NCI-H1105 treated with DMSO at 0.1 percent for 48 hours (cell line): ENCODE measurements at places on chromosomes 1 and 21.

GRCh38 chr1:112528076-112528475 is 19.3 kb downstream of the WNT2B start:
- no peak for DNase-seq

- DNase-seq: no peak
Measured at GRCh38 chr1:235972311-235972689, 92.6 kb downstream of the NID1 start.

DNA sequence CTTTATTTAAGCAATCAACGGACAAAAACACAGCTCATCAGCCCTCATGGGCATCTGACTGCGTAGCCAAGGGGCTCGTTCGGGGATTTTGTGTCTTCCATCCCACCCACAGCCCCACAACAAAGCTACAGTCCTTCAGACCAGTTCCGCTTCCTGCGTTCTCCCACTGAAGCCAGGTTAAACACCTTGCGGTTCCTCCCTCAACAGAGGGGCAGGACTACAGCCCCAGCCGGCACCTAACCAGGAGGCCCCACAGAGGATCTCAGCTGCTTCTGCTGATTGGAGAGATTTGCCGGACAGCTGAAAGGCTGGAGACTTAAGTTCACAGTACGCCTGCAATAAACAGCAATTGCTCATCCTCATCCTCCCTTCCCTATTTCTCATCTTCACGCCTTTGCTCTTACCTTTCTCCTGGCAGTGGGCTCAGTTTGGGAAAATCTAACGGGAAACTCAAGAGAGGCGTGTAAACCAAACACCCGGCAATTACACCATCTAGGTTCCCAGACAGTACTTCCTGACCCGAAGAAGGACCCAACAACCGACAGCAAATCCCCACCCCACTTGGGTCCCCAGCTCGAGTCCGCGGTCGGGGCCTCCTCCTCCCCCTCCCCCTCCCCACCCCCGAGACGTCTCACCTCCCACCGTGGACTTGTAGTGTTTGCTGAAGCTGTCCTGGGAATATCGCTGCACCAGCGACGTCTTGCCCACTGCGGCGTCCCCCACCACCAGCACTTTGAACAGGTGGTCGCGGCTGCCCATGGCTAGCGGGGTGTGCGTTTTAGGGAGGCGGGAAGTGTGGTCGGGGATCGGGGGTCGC is 876 bp downstream of the RAB29 start:
- DNase-seq: no peak

DNA sequence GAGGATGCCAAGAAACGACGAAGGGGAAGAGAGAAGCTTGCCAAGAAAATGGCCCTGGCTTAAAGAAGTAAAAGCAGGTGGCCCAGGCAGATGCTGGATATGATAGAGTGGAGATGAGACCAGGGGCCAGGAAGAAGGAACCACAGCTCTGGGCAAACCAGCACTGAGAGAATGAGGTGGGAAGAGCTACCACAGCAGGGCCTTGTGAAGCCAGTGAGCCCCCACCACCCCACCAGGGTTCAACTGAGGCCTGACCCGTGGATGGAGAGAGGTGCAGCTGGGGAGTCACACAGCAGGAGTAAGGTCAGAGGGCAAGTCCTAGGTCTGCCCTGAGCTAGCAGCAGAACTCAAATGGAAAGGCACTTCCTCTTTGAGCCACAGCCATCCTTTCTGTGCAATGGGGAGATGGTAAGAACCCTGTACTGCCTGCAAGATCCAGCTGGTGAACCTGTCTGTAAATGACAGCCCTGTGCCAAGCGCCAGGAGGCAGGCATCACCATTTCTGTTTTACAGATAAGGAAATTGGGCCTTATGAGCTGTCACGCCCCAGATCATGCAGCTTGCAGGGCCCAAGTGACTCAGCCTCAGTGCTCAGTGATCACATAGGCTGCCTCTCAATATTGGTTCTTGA is 8.5 kb downstream of the SH3BGRL3 start:
- DNase-seq: no peak

DNA sequence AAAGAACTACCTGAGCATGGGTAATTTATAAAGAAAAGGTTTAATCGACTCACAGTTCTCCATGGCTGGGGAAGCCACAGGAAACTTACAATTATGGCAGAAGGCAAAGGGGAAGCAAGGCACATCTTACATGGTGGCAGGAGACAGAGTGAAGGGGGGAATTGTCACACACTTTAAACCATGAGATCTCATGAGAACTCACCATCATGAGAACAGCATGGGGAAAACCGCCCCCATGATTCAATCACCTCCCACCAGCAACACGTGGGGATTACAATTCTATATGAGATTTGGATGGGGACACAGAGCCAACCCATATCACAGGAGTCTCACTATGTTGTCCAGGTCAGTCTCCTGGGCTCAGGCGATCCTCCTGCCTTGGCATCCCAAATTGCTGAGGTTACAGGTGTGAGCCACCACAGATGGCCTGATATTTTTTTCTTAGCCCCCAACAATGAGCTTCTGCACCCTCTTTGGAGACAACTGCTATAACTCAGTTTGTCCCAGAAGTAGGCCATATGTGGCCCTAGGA is 22.5 kb upstream of the MORC3 start:
- DNase-seq: no peak

GRCh38 chr1:204191456-204191855 is 4.8 kb downstream of the KISS1 start:
- DNase-seq: peak; percentile 75
